Thoracic aorta (tissue), 2 donors: ENCODE measurements at places on chromosomes 6 and 20. TPM values are rescaled to one million over a fixed set of nuclear protein-coding genes. Genes with fewer than 3 reads are reported as not detected.

PPP1R11 gene
- total RNA-seq = 45.5 TPM

CEP162 gene
- total RNA-seq = 9.7 TPM

SOX4 gene
- 22.1 TPM for total RNA-seq

NKX2-4 gene
- total RNA-seq = not detected

GRCh38 chr6:1325461-1326309 lies 13.8 kb downstream of the FOXQ1 start:
- no peak for DNase-seq

DNA sequence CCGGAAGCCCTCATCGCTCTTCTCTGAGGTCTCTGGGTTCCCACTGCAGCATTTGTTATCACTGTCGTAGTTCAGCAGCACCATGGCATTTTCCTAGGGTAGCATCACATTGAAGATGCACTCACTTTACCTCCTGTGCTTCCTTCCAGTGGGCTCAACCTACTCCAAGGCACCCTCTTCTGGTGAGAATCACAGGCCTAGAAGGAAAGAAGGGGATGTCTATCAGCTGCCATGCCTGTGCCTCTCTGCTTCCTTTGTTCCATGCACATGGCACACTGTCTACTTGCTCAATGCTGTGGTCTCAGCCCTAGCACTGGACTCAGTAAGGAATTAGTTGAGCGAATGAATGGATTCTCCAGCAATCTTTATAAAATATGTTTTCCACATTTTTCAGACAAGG lies 22.6 kb downstream of the CST4 start:
- no peak for DNase-seq

DNA sequence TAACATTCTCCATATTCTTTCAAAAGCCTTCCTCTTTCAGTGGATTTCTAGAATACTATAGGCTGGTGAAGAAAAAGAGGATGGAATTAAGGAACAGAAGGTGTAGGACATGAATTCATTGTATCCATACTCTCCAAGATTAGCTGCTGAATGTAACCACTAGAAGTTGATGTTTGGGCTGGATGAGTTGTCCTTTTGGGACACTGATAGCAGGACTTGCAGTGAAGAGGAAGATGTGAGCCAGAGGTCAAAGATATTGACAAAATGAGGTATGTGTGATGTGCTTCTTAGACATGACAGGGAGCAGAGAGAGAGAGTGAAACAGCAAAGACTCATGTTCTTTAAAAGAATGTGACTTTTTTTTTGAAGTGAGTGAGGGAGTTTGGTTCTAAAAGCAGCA lies 134.3 kb upstream of the MAN1A1 start:
- no peak for DNase-seq

GRCh38 chr20:46438156-46438750 lies 31.8 kb upstream of the ELMO2 start:
- DNase-seq = no peak

DNA sequence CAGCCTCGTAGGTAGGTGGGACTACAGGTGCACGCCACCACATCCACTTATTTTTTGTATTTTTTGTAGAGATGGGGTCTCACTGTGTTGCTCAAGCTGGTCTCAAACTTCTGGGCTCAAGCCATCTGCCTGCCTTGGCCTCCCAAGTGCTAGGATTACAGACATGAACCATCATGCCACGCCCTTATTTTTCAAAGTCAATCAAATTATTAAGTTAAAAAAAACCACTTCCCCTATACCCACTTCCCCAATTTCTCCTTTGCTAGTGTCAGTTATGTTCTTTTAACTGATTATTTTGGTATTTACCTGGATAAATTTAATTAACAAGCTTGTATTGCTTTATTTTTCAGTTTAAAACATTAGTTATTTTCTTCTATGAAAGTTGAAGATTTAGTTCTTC lies 49.6 kb downstream of the RIOK1 start:
- no peak for DNase-seq

DNA sequence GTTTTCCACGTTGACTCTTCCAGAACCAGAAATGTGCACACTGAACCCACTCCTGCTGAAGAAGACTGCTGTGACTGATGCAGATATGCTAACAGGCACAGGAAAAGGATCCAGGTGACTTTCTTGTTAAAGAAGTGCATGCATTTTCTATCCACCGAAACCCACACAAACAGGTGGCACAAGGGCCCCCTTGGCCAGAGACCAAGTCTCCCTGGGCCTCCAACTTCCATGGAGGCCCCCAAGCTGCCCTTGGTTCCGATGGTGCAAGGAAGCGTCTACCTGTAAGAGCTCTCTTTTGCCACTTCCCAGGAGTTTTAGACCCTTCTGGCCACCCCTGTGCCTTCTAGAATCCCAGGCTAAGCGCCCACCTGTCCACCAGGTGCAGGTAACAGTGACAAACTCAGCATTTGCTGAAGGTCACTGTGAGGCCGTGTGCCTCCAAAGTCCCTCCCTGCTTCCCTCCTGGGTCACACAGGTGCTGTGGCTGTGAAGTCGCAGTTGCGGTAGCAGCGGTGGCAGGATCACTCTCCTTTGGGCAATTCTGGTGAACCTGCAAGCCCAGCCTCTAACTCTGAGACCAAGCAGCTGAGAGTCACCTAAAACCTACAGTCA lies 134.8 kb downstream of the PXDC1 start:
- no peak for DNase-seq
